Panc1 (cell line): ENCODE measurements at places on chromosomes 16 and 17. TPM values are rescaled to one million over a fixed set of nuclear protein-coding genes. Genes with fewer than 3 reads are reported as not detected.

Gene STH
- not detected for total RNA-seq

Gene GFAP
- total RNA-seq: not detected

Gene HEATR9
- not detected for total RNA-seq

Gene ACSM2B
- total RNA-seq: 0.10 TPM

Gene ST6GALNAC2
- total RNA-seq: 23.0 TPM

Gene SOCS1
- total RNA-seq: 4.8 TPM

Gene CCDC154
- 2.0 TPM for total RNA-seq

Gene ZNF48
- 16.6 TPM for total RNA-seq

Gene CACNB1
- total RNA-seq: 14.9 TPM

Gene STUB1
- 217 TPM for total RNA-seq

Gene SLC47A1
- total RNA-seq: 16.1 TPM

Gene CD300E
- not detected for total RNA-seq

Gene TCAP
- total RNA-seq: 1.6 TPM

Gene EPN3
- 0.92 TPM for total RNA-seq

Gene NPIPA2
- total RNA-seq: 3.9 TPM
